ENCODE measurements at places on chromosomes 11 and 22.

- no peak for DNase-seq
Measured at GRCh38 chr11:60764879-60765278, 8.2 kb downstream of the MS4A15 start.

- no peak for DNase-seq
Measured at GRCh38 chr22:20777420-20778177, 3.7 kb downstream of the SERPIND1 start.

GRCh38 chr11:68551777-68552176 is 91.2 kb downstream of the PPP6R3 start:
- no peak for DNase-seq

DNA sequence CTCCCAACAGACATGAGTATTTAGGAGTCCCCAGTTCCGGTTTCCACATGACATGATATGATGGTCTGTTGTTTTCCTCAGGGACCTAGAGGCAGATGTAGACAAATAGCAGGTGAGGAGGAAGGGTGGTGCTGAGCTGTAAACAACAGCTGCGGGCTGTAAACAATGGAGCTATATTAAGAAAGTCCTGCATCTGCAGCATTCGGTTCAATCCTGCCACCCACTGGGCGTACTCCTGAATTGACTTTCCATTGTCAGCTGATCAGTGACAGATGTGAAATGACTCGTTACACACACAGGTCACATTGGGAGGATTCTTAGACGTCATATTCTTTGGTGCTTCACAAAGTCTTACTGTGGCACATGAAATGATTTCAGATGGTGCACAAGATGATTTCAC is 26.8 kb upstream of the RAG1 start:
- peak; percentile 5 for DNase-seq

DNA sequence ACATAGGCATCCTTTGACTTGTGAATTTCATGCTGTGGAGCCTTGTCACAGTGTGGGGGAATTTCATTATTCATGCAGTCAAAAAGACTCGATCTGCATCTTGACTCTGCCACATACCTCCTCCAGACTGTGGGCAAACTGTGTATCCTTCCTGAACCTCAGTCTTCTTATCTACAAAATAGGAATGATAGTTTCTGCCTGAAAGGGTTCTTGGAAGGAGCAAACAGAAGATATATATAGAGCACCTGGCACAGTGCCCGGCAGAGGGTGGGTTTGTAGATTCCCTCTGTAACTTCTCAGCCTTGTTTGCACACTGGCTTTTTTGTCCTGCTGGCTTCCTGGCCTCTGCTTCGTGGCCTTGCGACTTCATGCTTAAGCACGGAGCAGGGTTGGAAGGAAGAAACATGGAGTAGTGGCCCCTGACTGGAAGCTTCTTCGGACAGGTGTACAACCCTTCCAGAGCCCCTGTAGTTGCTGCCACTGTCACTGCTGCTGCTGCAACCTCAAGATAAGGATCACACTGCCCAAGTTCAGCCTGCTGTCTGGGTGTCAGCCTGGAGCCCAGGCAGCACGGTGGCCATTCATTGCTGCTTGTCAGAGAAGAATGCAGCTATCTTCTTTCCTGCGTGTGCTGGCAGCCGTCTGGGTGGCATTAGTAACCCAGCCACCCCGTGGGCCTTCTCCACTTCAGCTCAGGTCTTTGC is 106.4 kb downstream of the MICAL2 start:
- DNase-seq = no peak

DNA sequence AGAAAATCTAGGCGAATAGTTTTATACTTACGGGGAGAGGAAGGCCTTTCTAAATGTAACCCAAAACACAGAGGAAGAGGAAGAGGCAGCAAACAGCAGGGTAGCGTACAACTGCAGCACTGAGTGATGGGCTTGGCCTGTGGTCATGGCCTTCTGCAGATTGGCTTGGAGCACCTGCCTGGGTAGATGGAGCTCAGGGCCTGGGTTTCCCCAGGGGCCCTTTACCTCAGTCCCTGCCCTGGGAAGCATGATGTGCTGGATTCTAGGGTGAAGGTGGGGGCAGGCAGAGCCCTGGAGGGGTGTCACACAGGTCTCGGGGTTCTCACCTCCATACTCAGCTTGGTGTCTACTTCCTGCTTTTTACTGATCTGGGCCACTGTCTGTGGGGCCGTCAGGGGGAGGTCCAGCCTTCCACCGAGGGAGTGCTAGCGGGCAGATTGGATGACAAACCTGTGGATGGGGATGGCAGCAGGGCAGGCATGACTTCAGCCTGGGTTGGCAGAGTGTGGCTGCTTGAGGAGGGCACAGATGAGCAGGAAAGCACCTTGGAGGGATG is 27.7 kb upstream of the CHRM1 start:
- DNase-seq = no peak

GRCh38 chr11:79670882-79671281 is 230.1 kb upstream of the TENM4 start:
- DNase-seq = no peak

GRCh38 chr11:83056204-83056603 is 15.5 kb downstream of the RAB30 start:
- DNase-seq = no peak

DNA sequence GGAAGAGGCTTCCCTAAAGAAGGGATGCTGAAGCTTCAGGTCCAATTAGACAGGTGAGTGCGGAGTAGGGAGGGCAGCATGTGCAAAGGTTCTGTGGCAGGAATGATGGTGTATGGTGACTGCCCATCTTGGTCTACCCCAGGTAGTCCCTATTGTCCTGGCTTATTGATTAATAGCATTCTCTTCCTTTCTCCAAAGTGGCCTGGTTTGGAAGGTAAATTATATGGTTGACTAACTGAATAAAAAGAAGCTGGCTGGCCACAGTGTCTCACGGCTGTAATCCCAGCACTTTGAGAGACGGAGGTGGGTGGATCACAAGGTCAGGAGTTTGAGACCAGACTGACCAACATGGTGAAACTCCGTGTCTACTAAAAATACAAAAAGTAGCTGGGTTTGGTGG is 230.5 kb downstream of the MIAT start:
- no peak for DNase-seq

GRCh38 chr11:38530226-38530625 is 1932.2 kb upstream of the RAG2 start:
- no peak for DNase-seq

Data from anterior cingulate cortex (tissue), 58 donors.